Activated CD8-positive, alpha-beta memory T cell treated with anti-CD3 and anti-CD28 coated beads for 48 hours (primary cell): ENCODE measurements at places on chromosomes 11 and 22.

- no peak for DNase-seq
These were observed 49.0 kb upstream of the PPP6R3 start for GRCh38 chr11:68411501-68411991.

DNA sequence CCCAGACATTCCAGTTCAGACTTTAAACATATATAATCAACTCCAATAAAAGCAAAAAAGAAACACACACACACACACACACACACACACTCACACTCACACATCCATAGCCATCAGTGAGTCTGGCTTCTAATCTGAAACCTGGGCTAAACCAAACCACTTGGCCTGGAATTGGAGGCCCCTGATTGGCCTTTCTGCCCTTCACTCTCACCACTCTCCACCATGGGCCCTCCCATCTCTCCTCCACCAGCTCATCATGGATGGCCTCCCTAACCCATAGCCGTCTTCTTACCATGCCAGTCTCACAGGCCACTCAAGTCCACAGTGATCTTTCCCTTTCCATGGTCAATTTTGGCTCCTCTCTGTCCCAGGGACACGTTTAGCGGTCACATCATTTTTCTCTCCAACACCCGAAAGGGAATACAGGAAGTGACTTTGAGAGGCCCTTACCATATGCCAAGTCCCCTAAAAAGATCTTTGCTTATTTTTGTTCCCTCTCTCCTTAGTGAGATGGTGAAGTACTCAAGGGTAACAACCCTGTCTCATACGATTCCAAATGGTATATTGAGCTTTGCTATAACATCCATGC lies 66.6 kb downstream of the ENDOD1 start:
- DNase-seq = no peak

DNA sequence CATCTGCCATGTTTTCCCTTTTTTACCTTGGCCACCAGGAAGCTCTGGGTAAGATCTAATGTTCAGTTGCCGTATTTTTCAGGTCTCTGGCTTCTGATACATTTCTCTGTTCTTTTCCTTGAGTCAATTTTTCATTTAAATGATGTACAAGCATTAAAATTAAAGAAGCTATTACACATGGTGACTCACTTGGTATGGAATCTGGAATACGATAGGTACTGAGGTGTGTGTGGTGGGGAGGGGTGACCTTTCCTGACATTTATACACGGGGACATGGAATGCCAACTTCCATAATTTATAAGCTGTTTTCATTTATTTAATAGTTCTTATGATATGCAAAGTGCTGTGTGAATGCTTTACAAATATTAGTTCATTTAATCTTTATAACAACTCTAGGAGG lies 47.8 kb upstream of the ALX4 start:
- no peak for DNase-seq

DNA sequence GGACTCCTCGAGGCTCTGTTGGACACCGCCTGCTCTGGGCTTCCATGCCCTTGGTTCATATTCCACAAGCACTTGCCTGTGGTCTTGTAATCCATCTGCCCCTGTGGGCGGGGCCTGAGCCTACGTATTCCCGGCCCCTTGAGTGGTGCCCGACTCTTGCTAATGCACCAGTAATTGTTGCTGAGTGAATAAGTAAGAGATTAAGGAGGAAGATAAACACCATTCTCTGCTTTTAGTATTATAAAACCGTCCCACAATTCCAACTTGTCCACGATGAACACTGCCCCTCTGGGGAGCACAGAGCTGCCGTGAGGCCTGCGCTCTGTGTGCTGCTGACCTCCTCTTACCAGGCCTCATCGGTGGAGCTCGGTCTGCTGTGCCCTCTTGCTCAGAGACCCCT lies 50.3 kb downstream of the MICAL2 start:
- no peak for DNase-seq

DNA sequence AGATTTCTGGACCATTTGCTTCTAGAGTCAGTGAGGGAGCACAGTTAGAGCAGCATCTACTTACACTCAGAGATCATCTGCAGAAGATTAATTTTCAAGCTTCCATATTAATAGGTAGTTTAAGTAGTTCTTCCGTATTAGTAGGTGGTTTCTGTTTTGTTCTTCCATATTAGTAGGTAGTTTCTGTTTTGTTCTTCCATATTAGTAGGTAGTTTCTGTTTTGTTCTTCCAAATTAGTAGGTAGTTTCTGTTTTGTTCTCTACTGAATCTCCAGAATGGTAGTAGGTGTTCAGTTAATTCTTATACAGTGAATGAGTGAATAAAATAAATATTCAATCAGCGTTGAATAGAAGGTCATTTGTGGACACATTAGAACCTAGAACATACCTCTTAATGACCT lies 175.7 kb downstream of the TMEM135 start:
- no peak for DNase-seq

DNA sequence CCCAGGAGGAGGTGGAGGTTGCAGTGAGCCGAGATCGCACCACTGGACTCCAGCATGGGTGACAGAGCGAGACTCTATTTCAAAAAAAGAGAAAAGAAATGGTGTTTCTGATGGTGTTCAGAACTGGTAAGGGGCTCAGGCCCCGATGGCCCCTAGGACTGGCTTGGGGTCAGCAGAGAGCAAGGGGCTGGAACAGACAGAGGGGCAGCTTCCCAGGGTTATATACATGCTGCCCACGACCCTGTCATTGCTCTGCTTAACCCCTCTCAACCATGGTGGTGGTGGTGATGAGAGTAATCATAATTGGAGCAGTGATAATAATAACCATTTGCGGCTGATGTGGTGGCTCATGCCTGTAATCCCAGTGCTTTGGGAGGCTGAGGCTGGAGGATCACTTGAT lies 79.4 kb downstream of the CEP164 start:
- DNase-seq = no peak

DNA sequence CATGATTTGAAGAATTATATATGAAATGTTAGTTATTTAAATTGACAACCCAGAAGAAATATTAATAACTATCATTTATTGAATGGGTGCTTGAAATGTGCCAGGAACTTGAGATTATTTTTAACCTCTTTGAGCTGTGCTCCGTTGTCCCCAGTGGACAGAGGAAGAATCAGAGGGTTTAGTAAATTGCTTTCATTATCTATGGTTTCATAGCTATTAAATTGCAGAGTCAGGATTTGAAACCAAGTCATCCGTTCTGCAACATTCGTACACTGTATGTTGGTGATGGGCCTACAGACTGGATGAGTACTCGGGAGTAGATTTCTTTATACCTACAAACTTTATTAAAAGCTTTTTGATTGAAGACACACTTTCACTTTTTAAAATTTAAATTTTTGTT lies 4.9 kb downstream of the HSD17B12 start:
- DNase-seq = no peak

- no peak for DNase-seq
These were observed 2.8 kb downstream of the MALAT1 start for GRCh38 chr11:65501472-65502273.

- no peak for DNase-seq
These were observed 168.0 kb upstream of the BDNF start for GRCh38 chr11:27868226-27868625.

- no peak for DNase-seq
These were observed 27.1 kb upstream of the GAB2 start for GRCh38 chr11:78444726-78445125.

DNA sequence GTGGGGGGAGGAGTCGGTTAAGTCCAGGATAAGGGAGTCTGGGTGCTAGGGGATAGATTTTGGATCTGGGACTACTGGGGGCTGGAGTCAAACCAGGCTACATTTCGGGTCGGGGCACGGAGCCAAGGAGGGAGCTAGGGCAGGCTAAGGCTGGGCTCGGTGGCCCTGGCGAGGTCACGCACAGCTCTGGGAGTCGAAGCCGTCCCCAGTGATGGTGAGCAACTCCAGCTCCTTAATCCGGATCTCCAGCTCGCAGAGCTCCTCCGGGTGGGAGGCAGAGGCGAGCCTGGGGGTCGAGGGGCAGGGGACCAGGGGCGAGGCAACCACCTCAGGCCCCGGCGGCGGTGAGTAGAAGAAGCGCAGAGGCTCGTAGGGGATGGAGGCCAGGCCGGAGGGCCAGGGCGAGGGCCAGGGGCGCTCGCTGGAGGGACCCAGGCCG lies 544 bp downstream of the C11orf91 start:
- DNase-seq = no peak

DNA sequence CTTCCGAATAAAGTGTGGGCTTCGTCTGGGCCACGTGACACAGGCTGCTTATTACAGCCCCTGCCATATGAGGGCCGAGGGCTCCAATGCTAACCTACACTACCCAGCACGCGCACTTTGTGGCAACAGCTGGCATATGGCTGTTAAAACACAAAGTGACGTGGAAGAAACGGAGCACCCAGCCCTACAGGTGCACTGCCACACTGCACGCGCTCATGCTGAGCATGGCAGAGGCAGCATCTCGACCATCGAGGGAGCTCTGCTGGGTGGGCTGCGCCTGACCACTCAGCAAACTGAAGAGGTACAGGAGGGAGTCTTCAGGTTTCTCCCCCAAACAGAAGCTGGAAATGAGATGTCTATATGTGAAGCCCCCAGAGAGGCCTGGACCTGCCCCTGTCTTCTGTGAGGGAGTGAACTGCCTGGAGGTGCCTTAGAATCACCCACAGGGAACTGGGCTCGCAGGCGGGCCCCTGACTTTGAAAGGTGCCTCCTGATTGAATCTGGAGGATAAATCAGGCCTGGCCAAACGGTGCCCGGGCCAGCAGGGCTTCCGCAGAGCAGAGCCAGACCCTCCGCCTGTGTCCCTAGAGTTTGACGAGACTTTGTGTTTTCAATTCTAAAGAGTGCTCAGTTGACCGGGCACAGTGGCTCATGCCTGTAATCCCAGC lies 18.3 kb downstream of the TSSC4 start:
- DNase-seq = no peak

- DNase-seq = no peak
These were observed 364.3 kb downstream of the OPCML start for GRCh38 chr11:133168016-133168415.
